ENCODE measurements at places on chromosomes 4 and X.

DNA sequence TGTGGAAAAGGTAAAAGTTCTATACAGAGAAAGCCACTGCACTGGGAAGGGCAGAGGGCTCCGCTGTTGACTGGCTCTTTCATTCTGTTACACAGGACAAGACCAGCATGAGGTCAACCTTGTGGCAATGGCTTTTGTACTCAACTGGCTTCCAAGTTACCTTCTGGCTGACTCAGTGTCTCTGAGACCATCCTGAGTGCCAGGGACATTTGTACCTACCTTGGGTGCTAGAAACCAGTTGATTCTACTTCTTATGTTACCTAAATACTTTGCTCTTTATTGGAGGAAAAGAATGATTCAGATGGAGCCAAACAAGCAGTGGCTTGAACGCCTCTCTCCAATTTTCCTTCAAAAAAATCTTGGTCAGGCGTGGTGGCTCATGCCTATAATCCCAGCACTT is 123.2 kb downstream of the RBM47 start:
- no peak for DNase-seq

- no peak for DNase-seq
These were observed 7.7 kb downstream of the SCML1 start for GRCh38 chrX:17744896-17745523.

GRCh38 chr4:1410491-1411325 is 4.5 kb upstream of the NKX1-1 start:
- peak; percentile 20 for DNase-seq

GRCh38 chr4:36183232-36183631 is 61.1 kb downstream of the ARAP2 start:
- no peak for DNase-seq

GRCh38 chr4:56976837-56977320 is 527 bp downstream of the NOA1 start:
- peak; percentile 44 for DNase-seq

DNA sequence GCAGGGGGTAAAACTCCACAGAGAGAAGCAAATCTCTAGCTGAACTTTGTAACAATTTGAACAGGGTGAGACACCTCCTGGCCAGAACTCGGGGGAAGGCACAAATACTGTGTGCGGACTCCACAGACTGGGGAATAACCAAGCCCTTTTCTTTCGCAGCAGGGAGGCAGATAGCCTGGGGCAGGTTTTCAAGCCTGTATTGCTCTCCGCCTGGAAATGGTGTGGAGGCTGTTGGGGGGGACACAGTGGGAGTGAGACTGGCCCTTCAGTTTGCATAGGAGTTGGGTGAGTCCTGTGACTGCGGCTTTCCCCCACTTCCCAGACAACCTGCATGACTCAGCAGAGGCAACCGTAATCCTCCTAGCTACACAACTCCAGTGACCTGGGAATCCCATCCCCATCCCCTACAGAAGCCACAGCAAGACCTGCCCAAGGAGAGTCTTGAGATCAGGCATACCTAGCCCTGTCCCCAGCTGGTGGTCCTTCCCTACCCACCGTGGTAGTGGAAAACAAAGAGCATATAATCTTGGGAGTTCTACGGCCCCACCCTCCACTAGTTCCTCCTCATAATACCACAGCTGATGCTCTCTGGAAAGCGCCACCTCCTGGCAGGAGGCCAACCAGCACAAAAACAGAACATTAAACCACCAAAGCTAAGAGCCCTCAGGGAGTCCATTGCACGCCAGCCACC is 12.9 kb upstream of the SMPX start:
- DNase-seq: no peak

DNA sequence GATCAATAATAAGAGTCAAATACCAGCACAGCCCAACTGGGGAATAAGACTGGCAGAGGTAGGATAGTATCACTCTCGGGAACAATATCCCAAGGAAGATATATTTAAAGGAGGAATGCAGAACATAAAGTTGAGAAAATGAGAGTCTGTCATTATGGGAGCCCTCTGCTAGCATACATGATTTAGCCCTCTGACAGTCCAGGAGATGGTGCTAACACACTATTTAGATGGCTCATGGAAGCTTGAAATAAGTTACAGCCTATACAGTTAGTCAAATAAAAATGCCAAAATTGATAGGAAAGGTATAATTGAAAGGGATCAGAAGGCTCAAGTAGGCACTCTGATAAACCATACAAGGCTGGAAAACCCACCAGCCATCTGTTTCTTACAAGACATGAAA is 201.0 kb upstream of the NEIL3 start:
- no peak for DNase-seq

- DNase-seq: no peak
These were observed 10.2 kb downstream of the CC2D2A start for GRCh38 chr4:15479913-15480185.

- DNase-seq: no peak
These were observed 583.9 kb downstream of the NLGN4X start for GRCh38 chrX:5644776-5645175.

- DNase-seq: no peak
These were observed 26.8 kb upstream of the UGT2B4 start for GRCh38 chr4:69522554-69522953.

GRCh38 chrX:14753441-14753840 is 119.4 kb downstream of the FANCB start:
- DNase-seq: no peak

DNA sequence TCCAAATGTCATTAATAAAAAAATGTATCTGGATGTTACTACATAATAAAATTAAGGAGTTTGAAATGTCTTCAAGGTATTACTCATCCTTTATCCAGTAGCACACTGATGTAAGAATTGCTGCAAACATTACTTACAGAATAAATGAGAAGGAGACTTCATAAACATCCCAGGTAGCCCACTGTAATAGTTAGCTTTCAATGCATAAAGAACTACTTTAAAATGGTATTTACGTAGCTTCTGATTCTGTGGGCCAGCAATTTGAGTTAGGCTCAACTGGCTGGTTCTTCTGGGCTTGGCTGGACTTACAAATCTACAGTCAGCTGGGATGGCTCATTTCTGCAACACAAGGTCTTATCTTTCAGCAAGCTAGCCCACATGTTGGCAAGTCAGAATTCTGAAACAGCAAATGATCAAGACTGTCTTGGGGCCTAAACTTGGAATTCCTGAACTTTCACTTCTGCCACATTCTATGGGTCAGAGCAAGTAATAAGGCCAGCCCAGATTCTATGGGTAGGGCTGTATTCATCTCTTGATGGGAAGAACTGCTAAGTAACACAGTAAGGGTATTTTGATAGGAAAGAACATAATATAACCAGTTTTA is 522.5 kb downstream of the IQCM start:
- DNase-seq: no peak

DNA sequence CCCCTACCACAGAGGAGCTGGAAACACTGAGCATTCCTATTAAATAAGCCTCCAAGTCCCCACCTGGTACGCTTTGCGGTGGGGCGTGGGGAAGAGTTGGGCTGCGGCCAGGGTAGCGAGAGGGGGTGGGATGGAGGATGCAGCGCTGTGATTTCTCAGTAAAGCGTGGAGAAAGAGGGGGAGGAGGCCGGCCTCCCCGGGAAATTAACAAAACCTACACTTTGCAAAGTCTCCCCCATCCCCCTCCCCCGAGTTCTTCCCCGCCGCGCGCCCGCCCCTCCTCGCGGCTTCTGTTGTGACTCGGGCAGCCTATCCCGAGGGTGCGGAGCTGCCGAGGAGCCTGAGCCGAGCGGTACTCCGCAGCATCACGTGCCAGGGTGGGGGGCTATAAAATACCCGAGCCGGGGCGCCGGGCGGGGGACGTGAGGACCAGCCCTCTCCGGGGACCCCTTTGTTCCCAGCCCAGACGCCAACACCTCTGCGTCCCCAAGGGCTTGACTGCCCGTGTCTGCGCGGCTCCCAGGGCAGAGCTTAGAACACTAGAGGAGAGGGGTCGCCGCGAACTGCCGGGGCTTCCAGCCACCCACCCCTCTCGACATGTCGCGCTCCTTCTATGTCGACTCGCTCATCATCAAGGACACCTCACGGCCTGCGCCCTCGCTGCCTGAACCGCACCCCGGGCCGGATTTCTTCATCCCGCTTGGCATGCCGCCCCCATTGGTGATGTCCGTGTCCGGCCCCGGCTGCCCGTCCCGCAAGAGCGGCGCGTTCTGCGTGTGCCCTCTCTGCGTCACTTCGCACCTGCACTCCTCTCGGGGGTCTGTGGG is at the start of gene GSX2:
Gene GSX2 (plus strand): TSS at position 416 of the 827 bp plus-strand sequence. CDS start 182 bp downstream, at position 598.
- DNase-seq: no peak

- peak; percentile 11 for DNase-seq
These were observed 1.2 kb downstream of the TMSB4X start for GRCh38 chrX:12975991-12976558.

DNA sequence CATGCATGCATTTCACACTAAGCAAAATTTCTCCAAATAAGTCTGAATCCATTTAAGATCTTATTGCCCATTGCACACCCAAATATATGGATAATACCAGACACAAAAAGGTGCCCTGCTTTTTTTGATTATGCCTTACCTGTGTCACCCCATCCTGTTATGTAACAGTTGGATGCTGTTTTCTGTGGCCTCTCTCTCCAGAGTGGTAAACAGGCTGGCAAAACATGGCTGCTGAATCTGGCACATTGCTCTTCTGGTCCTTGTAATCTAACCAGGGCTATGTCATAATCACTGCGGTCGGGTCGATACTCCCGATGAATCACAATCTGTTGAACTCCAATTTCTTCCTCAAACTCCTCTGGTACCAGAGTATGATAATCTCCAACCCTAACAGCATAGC is 70.1 kb downstream of the PRSS12 start:
- DNase-seq: no peak

GRCh38 chrX:106672527-106672926 is 54.0 kb upstream of the RNF128 start:
- no peak for DNase-seq

DNA sequence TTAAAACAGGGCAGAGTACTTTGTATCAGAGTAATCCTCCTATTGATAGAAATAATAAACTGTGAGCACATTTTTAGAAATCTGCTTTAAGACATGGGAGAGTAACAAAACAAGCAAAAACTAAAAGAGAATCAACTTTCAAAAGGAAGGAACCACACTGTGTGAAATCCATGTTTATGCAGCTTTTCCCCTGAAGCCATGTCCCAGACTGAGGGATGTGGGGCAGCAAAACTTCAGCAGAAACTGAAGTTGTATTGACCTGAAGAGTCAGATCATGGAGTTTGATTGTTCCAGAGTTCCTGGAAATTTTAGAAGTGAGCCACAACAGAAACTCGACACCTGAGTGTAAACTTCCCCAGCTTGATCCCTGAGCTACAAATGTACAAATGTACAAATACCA is 53.2 kb downstream of the COMMD8 start:
- no peak for DNase-seq

GRCh38 chr4:15414551-15415091 is 13.2 kb upstream of the C1QTNF7 start:
- DNase-seq: no peak

DNA sequence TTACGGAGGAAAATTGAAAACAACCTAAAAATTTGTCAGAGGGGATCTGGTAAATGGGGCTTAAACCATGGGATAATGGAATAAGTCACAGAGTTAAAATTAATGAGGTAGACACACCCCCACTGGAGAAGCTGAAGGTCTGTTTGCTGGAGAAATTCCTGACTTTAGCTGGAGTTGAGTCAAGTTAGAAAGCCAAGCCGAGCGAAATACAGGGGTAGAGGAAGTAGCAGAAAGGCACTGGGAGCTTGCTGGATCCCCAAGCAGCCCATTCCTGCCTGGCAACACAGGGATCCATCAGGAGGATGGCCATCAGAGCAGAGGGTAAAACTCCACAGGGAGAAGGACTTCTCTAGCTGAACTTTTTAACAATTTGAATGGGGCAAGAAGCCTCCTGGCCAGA is 163.8 kb downstream of the ATRX start:
- no peak for DNase-seq

DNA sequence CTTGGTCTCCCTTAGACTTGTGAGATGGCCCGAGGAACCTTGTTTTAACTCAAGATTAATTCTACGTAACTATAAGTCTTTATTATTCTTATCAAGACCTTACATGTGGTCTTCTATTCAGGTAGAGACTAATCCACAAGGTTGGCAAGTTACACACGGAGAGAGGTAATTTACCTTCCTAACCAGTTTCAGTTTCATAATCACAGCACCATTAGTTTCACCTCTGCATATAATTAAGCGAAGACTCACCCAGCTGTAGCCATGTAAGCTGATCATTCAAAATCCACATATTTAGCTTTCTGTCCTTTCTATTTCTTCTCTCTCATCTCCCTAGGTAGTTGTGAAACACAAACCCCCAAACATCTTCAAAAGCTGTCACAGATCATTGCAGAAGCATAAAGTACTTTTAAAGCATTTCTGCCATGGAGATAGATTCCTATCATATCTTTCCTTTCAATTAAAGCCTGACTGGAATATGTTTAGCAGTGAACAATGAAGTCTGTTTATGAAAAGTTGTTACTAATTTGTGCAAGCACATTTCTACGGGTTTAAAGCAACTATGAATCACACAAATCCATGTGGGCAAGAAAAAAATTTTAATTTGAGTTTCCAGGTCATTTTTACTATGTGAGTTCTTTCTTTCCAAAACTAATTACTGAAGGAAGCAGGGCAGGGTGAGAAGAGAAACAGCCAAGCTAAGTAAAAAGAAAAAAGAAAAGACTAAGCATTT is 78.5 kb downstream of the BTC start:
- DNase-seq: no peak

All from effector CD4-positive, alpha-beta T cell (primary cell).